Activated naive CD4-positive, alpha-beta T cell treated with anti-CD3 and anti-CD28 coated beads for 36 hours (primary cell): ENCODE measurements at places on chromosomes 13 and 19.

- DNase-seq = no peak
Measured at GRCh38 chr13:75154331-75154730, 327.6 kb downstream of the TBC1D4 start.

DNA sequence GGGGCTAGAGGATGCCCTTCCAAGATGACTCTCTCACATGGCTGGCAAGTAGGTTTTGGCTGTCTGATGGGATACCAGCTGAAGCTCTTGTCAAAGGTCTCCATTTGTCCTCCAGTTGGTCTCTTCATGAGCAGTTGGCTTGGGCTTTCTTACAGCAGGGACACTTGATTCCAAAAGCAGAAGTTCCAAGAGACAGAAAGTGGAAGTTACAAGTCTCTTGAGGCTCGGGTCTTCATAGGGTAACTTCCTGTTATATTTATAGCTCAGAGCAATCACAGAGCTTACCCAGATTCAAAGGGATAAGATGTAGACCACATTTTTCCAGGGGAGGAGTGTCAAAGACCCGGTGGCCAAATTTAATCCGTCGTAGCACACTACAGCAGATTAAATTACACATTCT lies 440.0 kb downstream of the RFC3 start:
- DNase-seq = no peak

DNA sequence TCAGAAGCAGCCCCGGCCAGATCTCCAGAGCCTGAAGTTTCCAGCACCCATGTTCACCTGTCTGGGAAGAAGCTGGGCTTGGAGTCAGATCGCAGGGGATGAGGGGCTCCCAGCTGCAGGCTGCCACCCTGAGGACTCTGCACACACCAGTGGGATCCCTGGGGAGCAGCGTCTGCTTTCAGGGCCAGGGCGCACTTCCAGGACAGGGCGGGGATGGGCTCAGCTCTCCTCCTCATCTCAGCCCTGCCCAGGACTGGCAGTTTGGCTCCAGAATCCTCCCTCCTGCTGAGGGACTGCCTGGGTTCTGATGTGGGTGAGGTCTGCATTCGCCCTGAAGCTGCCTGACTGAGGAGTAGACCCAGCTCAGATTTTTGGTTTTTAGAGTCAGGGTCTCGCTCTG lies 3.5 kb downstream of the SLC7A9 start:
- no peak for DNase-seq

DNA sequence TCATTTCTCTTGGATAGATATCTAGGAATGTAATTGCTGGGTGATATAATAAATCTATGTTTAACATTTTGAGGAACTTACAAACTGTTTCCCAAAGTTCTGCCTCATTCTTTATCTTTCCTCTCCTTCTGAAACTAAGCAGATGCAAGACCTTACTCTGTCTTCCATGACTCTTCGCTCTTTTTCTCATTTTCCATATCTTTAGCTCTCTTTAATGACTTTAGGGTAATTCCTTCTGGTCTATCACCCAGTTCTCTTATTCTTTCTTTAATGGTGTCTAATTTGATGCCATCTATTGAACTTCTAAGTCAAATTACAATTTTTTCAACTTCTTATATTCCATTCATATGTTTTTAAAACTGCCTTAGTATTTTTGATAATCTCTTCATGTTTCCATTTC lies 316.6 kb downstream of the POU4F1 start:
- DNase-seq = no peak

DNA sequence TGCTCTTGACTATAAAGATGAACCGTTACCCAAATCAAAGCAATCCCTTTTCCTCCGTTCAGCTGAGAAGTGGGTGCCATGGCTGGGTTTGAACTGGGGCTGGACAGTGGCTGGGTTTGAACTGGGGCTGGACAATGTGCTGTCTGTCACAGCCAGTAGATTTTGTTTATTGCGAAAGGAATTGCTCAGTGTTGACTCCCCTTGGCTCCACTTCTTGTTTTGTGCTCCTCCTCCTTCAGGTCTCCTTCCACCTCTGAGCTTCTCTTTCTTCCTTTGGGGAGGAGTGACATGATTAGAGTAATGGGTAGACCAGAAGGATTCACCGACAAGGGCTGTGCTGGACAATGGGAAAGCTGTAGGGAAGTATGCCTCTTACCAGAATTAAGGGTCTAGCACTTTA lies 19.4 kb upstream of the MBNL2 start:
- DNase-seq = no peak

DNA sequence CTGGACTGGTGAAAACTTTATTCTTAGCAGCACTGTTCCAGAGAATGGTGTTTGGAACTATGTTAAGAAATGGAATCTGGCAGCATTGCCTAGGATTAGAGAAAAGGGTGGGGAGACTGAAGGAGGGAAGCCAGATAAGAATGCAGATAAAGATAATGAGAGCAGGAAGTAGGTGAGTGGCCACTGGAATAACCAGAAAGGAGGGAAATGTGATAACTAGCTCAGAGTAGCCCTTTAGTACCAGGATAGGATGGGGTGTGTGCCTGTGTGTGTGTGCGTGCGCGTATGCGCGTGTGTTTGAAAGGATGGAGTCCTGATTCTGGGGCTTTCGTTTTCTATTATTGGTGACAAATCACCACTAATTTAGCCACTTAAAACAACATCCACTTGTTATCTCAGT lies 33.4 kb upstream of the FRY start:
- DNase-seq = no peak

DNA sequence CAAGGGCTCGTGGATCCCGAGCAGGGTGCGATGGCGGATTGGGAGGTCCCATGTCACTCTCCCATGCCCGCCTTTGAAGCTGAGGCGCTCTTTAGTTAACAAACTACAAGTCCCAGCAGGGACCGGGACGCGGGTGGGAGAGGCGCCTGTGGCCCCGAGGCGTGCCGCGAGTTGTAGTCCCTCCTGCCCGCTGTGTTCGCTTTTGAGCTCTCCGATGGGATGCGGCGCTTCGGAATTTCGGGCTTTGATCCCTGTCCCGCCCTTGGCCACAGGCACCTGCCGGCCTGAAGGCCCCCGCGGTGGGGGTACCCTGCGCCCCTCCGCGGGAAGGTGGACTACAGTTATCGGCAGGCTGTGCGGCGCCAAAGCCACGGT lies 11.0 kb downstream of the CYTH2 start:
- peak; percentile 40 for DNase-seq
